Activated naive CD4-positive, alpha-beta T cell treated with anti-CD3 and anti-CD28 coated beads, Interleukin-2, amount 50 U/mL, for 72 hours (primary cell): ENCODE measurements at places on chromosomes 12 and 14. TPM values are rescaled to one million over a fixed set of nuclear protein-coding genes. Genes with fewer than 3 reads are reported as not detected.

DNA sequence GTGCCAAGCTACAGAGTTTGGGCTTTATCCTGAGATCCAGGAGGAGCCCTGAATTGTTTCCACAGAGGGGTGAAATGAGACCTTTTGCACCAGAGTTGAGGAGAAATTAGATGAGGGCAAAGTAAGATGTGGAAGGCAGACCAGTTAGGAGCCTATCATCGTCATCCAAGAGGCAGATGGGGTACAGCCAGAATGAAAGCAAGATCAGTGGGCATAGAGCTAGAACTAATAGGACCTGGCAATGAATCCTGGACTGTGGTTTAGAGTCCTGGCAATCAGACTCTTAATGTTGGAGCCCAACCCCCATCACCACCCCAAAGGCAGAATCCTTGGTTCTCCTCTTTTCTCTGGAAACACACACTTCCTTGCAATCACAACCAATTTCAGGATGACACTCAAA, 166.6 kb upstream of the HMGA2 start:
- DNase-seq = no peak

DNA sequence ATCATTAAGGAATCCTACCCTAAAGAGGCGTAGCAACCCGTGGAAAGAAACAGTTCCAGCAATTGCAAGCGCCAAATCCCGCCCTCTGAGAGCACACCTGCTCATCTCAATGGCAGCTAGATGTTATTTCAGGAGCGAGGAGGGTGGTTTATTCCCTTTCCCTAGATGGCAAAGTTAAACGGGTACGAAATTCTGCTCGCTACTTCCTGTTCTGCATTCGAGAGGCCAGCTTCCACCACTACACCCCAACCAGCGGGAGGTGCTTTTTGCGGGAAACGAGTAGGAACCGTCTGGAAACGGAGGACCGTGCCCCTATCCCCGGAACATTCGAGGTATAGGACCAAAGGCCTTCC, 536 bp downstream of the VPS29 start:
- DNase-seq = no peak

DNA sequence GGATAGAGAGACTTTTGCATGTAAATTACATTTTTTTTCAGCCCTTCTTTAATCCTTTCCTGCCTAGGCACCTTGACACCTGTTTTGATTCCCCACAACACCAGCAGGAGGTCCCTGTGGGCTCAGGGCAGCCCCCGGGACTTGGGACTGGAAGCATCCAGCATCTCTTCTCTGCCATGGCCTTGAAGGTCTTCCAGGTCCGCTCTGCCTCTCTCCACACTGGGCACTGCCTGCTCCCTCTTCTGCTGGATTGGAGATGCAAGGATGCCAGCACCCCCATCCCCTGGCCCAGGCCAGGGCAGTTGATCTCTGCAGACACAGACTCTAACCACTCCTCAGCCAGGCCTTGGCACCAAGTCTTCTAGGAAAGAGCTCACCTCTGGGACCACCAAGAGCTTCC, 134.5 kb upstream of the C14orf180 start:
- DNase-seq = no peak

CCDC175 gene
- total RNA-seq = not detected
